Hair follicular keratinocyte (primary cell): ENCODE measurements at places on chromosomes 12 and 14. TPM values are rescaled to one million over a fixed set of nuclear protein-coding genes. Genes with fewer than 3 reads are reported as not detected.

KRT80 gene
- 0.11 and 0.55 TPM in 2 replicates for total RNA-seq

SMIM41 gene
- total RNA-seq, result not detected in 2 replicates

KCNK13 gene
- total RNA-seq, result not detected in 2 replicates

TEAD4 gene
- total RNA-seq, result 17.3 and 34.2 TPM in 2 replicates

TSPAN11 gene
- 0.08 TPM in 1 of 2 replicates, not detected in the other for total RNA-seq

C14orf132 gene
- 0.57 and 1.1 TPM in 2 replicates for total RNA-seq

TMEM30B gene
- total RNA-seq, result 13.0 and 14.8 TPM in 2 replicates

SLCO1B3 gene
- not detected in 2 replicates for total RNA-seq

GLS2 gene
- total RNA-seq, result 0.86 and 2.1 TPM in 2 replicates

SPX gene
- total RNA-seq, result 0.86 and 1.5 TPM in 2 replicates

VASH1 gene
- 0.16 TPM in 1 of 2 replicates, not detected in the other for total RNA-seq

PLCZ1 gene
- not detected in 2 replicates for total RNA-seq

PLBD2 gene
- total RNA-seq, result 18.0 and 21.6 TPM in 2 replicates

RAPGEF3 gene
- total RNA-seq, result 24.6 and 28.3 TPM in 2 replicates

ERP29 gene
- total RNA-seq, result 85.7 and 86.2 TPM in 2 replicates

SSPN gene
- 0.57 and 5.5 TPM in 2 replicates for total RNA-seq

ACRBP gene
- total RNA-seq, result 0.16 TPM in 1 of 2 replicates, not detected in the other

PCBP2 gene
- 155 and 169 TPM in 2 replicates for total RNA-seq

KRT77 gene
- not detected in 2 replicates for total RNA-seq

ACSM4 gene
- total RNA-seq, result not detected in 2 replicates

VRK1 gene
- 30.5 and 45.9 TPM in 2 replicates for total RNA-seq

SDR9C7 gene
- 0.31 and 0.57 TPM in 2 replicates for total RNA-seq

TMPRSS12 gene
- total RNA-seq, result not detected in 2 replicates

FZD10 gene
- 0.04 and 0.16 TPM in 2 replicates for total RNA-seq

PFDN5 gene
- 366 and 370 TPM in 2 replicates for total RNA-seq
